ENCODE measurements at places on chromosomes 2 and 18. TPM values are rescaled to one million over a fixed set of nuclear protein-coding genes. Genes with fewer than 3 reads are reported as not detected.

Gene GMPPA
- total RNA-seq = 48.8 TPM

Gene MROH2A
- total RNA-seq = not detected

Gene CCDC141
- total RNA-seq = 4.4 TPM

Gene INHBB
- 4.9 TPM for total RNA-seq

Gene AOX1
- 6.4 TPM for total RNA-seq

Gene CPSF3
- 38.9 TPM for total RNA-seq

GRCh38 chr2:144692661-144693060, 172.7 kb upstream of the ZEB2 start:
- no peak for DNase-seq

GRCh38 chr2:236947896-236948295, 137.8 kb upstream of the COPS8 start:
- DNase-seq = peak; percentile 44

GRCh38 chr18:79402977-79403722, 7.4 kb downstream of the NFATC1 start:
- DNase-seq = no peak

DNA sequence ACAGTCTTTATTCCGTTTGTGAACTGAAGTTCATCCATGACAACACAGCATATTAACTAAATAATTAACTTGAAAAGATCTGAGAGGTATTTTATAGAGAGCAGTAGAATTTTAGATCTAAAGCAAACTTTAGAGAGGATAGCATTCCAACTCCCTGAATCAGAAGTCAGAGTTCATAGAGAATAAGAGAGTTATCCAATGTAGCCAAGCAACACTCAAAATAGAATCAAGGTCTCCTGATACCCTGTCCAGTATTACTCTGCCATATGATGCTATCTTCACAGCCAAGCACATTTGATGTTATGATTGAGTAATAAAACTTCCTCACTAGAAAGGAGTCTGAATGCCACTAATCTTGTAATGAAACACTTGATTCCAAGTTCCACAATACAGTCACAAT, 55.5 kb downstream of the RIT2 start:
- DNase-seq = no peak

DNA sequence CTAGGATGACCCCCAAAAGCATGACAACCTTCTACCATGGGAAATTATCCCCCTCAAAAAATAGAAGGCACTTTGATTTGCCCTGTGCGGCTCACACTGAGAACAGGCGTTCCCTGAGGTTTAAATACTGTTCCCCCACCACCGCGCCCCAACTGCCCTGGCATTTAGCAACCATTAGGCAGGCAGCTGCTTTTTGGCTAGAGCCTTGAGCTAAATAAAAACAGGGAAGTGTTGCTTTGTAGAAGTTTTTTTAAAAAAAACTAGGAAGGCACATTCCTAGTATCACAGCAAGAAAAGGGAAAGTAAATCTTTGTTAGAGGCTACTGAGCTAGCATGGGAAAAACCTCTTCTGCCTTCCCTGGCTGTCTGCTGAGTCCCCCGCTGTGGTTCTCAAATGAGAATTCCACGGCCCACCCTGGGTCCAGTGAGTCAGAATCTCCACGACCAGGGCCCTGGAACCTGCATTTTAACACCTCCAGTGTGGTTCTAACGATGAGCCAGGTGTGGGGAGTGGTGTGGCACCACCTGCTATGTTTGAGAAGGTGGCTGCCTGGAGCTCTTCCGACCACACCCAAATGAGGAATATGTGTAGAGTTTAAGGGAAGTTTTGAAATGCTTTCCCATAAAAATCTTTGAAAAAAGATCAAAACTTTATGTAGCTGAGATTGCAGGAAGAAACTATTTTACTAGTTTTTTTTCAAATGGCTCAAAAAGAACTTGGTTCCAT, 66.4 kb downstream of the VIT start:
- DNase-seq = no peak

DNA sequence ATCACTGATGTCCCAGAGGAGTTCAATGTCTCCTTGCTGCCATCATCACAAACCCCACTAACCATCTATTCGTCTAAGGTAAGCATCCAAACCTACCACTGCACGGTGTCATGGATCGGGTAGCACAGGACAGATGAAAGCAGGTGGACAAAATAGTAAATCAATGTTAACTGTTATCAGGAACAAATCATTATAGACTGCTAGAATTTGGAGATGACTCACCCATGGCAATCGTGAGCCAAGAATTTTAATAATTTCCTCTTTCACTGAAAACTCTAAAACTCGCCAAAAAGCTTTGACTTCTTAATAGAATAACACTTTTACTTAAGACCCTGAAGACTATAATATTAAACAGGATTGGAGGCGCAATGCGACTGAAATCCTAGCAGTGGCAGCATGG, 33.7 kb upstream of the BZW1 start:
- no peak for DNase-seq

- DNase-seq = no peak
Observed at GRCh38 chr2:140639628-140640027, 1491.2 kb downstream of the LRP1B start.

DNA sequence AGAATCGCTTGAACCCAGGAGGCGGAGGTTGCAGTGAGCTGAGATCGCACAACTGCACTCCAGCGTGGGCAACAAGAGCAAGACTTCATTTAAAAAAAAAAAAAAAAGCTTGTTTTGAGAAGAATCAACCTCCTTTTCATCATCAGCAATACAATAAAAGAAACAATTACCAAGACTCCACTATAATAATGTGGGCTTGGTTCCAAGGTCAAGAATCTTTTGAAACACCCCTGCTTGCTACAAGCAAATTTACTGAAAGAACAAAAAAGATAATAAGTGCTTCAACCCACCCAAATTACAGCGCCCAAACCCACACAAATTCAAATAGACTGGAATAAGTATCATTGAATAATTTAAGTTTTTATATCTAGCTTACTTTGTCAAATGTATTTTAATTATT, 33.6 kb upstream of the MAPRE3 start:
- no peak for DNase-seq

- no peak for DNase-seq
Observed at GRCh38 chr2:173387079-173387478, 32.4 kb downstream of the CDCA7 start.

DNA sequence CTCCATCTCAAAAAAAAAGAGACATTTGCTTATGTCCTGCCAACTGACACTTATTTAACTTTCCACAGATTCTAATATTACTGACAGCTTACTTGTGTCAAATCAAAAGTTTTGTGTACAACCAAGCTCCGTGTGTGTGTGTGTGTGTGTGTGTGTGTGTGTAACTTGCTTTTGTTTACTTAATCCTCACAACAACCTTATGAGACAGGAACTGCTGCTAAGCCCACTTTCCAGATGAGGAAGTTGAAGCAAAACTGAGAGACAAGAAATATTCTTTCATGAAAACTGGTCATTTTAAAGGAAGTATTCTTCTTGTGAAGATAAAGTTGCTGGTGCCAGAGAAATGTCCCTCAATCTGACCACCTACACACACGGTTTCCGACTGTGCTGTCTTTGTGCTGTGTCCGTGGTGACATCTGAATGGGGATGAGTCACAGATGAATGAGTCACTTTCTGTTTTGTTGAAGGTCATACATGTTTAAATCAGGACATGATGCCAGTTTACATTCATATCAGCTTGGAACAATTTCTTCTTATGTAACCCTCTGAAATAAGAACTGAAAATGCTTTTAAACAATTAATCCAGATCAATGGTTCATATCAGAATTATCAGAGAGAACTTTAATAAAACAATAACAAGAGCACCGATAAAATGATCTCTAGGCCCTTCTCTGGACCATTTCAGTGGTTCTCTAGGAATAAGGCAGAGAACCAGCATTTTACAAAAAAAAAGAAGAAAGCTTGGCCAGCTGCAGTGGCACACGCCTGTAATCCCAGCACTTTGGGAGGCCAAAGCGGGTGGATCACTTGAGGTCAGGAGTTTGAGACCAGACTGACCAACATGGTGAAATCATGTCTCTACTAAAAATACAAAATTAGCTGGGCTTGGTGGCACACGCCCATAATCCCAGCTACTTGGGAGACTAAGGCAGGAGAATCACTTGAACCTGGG, 95.5 kb downstream of the THNSL2 start:
- no peak for DNase-seq

GRCh38 chr2:102782933-102783332, 21.1 kb downstream of the TMEM182 start:
- no peak for DNase-seq

- DNase-seq = no peak
Observed at GRCh38 chr2:179071810-179072355, 21.9 kb upstream of the CCDC141 start.

DNA sequence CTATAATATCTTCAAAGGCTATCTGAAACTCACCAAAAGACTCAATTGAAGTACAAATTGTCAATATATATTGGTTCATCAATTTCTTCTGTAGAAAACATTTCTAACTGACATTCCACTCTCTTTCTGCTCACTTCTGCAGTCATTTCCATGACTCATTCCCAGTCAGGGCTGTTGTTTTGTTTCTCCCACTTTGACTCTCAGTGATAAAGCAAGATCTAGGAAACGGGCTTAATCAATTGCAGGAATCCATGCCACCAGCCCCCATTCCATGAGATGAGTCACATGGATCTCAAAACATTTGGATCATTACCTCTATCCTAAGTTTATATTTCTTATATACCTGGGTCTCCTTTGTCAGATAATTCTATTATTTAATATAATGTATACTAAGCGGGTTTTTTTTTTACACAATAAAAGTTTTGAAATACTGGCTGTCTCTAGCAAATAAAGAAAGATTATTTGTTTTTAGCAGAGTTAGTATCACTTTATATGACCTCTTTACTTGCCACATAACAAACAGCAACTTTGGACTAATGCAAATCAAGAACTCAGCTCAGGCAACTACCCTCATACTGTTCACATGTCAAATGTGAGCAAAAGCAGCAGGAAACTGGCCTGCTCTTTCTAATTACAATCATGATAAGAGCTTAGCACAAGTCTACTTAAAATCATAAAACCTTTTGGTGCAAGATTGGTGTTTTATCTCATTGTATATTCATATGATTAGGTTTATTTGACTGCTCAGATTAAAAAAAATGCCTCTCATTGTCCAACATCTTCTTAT, 251.1 kb upstream of the PIK3C3 start:
- no peak for DNase-seq

GRCh38 chr2:21819454-21819853, 695.7 kb downstream of the TDRD15 start:
- DNase-seq = no peak

DNA sequence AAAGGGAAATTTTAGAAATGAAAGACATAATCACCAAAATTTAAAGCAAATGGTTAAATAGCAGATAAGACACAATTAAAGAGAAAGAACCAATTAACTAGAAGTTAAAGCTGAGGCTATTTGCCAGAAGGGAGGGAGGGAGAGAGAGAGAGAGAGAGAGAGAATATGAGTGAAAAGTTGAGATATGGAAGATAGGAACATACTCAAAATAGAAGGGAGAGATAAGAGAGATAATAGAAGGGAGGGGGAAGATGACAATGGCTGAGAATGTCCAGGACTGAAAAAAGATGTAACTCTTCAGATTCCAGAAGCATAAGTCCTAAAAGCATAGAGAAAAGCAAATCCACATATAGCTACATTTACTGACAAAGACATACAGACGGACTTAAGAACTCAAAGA, 17.1 kb upstream of the AAK1 start:
- no peak for DNase-seq

- DNase-seq = peak; percentile 29
Observed at GRCh38 chr18:5992381-5992780, 97.1 kb upstream of the TMEM200C start.

DNA sequence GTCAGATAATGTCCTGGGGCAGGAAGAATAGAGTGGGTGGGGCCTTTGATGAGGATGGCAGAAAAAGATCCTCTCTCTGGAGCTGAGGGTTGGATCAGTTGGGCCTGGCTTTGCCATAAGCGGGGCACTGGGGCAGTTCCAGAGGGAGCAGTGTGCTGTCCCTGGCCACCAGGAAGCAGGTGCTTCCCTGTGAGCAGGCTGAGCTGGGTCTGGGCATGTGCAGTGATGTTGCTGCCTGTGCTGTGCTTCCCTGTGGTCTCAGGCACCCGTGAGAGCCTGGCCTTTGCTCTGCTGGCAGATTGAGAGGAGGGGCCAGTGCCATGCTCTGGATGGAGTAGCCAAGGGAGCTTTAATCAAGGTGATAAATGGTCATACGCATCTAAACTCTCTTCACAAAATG, 14.6 kb upstream of the NPPC start:
- DNase-seq = no peak

- DNase-seq = no peak
Observed at GRCh38 chr2:186664385-186665043, 29.3 kb upstream of the FAM171B start.

DNA sequence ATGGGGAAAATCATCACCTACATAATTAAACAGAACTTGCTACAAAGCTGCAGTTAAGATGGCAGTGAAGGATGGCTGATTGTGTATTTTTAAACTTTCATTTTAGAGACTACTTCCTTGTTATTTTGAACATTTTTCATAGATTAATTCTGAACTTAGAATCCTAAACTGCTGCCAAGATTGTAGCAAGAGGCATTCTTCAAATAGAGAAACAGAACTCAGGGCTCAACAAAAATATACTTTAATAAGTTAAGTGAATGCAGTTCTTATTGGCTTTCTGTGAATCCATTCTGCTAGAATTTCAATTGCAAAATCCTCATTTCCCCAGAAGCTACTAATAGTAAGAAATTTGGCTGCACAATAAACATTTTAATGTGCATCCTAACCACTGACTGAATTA, 160.3 kb downstream of the L3MBTL4 start:
- DNase-seq = no peak

- no peak for DNase-seq
Observed at GRCh38 chr18:6543330-6543908, 128.7 kb upstream of the L3MBTL4 start.

DNA sequence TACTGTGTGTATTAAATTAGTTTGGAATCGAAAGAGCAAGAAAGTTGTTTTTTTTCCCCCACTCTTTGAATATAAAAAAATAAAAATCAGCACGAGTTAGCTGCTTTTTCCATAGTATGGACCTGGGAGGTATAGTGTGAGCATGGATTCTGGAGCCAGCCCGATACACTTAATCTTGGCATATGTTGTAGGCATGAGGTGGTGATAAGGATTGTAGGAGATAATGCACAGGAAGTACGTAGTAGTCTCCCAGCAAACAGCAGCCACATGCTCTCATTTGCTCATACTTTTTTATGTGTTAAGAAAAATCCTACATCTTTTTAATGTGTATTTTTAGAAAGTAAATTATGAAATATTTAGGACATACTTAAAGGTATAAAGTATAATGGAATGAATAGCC, 2.1 kb upstream of the DNAJC27 start:
- no peak for DNase-seq

- DNase-seq = no peak
Observed at GRCh38 chr2:152347076-152347475, 12.1 kb downstream of the FMNL2 start.

- no peak for DNase-seq
Observed at GRCh38 chr2:192153561-192153960, 41.2 kb downstream of the TMEFF2 start.

DNA sequence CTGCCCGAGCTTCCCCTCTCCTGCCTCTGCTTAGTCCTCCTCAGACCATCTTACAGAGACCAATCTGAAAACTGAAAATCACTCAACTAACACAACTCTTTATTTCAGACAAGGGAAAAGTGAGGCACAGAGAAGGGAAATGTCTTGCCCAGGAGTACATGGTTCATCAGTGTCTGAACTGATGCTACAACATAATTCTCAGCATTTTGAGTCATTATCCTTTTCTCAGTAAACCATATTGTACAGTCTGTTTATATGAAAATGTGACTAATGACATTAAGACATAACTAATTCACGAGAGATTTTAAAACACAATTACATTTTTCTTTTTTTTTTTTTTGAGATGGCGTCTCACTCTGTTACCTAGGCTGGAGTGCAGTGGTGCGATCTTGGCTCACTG, 62.7 kb downstream of the ITSN2 start:
- no peak for DNase-seq

GRCh38 chr2:177169810-177170514, 42.6 kb upstream of the HNRNPA3 start:
- DNase-seq = no peak
